Mesothelial cell of epicardium (in vitro differentiated cells): ENCODE measurements at places on chromosomes 12 and 14. TPM values are rescaled to one million over a fixed set of nuclear protein-coding genes. Genes with fewer than 3 reads are reported as not detected.

ABCC9 gene
- total RNA-seq, result 1.00 to 1.6 TPM (median 1.4 TPM) in 3 replicates

GRCh38 chr12:98738002-98738401, 92.9 kb downstream of the APAF1 start:
- H3K4me1 ChIP-seq, result peaks cover 18% of the 10 kb centered on the region
- H3K4me3 ChIP-seq, result no peak overlapping the region
- DNase-seq, result no peak
- peaks cover 30% of the 10 kb centered on the region for H3K27me3 ChIP-seq
- H3K27ac ChIP-seq, result no peak overlapping the region

- peaks cover 4% of the 10 kb centered on the region for H3K4me1 ChIP-seq
- H3K36me3 ChIP-seq, result no peaks in the 10 kb centered on the region
- peaks cover 27% of the 10 kb centered on the region for H3K27me3 ChIP-seq
- no peak overlapping the region for H3K27ac ChIP-seq
Observed at GRCh38 chr14:24072881-24073877, 1.8 kb downstream of the CPNE6 start.

DNA sequence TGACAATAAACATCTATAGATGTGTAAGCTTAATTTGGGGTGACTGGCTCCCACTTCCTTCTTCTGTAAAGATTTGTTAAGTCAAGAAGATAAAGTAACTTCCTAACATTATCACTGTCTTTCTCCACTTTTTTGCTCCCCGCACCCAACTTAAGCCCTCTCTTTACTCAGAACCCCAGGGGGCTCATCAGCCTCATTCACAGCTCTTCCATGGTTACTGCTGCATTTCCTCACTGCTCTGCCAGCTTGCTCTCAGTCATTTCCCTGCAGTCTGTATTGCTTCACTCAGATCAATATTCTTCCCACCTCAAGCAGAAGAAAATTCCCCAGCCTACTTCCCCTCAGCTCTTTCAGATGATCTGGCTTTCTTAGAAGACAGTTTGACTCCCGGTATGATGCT, 102.0 kb downstream of the PIK3C2G start:
- peaks cover 2% of the 10 kb centered on the region for H3K36me3 ChIP-seq
- no peak overlapping the region for H3K27ac ChIP-seq
- no peaks in the 10 kb centered on the region for H3K27me3 ChIP-seq
- no peak overlapping the region for H3K4me3 ChIP-seq
- DNase-seq, result no peak

- H3K4me3 ChIP-seq, result no peak overlapping the region
- no peaks in the 10 kb centered on the region for H3K27me3 ChIP-seq
- no peaks in the 10 kb centered on the region for H3K36me3 ChIP-seq
- no peak for DNase-seq
- H3K27ac ChIP-seq, result peak overlapping the region; percentile 87
- peaks cover 29% of the 10 kb centered on the region for H3K4me1 ChIP-seq
Observed at GRCh38 chr12:27462151-27462694, 15.7 kb downstream of the SMCO2 start.

DNA sequence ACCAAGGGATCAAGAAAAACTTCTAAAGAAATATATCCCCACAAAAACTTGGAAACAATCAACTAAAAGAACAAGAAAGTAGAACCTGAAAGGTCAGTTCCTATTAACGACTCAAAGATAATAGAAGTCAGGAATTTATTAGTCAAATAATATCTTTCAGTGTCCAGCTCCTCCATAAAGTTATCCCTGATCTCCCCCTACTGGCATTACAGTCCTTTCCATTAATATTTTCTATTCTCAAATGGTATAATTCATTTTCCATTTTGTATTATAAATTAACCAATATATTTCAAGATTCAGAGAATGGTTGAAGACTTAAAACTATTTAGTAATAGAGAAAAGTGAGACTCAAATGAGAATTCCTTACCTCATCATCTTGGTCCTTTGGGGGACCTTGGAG, 11.6 kb upstream of the SUPT16H start:
- no peak overlapping the region for H3K27ac ChIP-seq
- no peaks in the 10 kb centered on the region for H3K4me1 ChIP-seq
- no peak for DNase-seq
- no peaks in the 10 kb centered on the region for H3K27me3 ChIP-seq
- H3K36me3 ChIP-seq, result peaks cover 68% of the 10 kb centered on the region

GRCh38 chr14:35808076-35808637, 938 bp downstream of the RALGAPA1 start:
- H3K27me3 ChIP-seq, result no peaks in the 10 kb centered on the region
- no peaks in the 10 kb centered on the region for H3K36me3 ChIP-seq
- no peak for DNase-seq
- H3K4me1 ChIP-seq, result peaks cover 20% of the 10 kb centered on the region
- H3K27ac ChIP-seq, result peak overlapping the region; percentile 99

- H3K27ac ChIP-seq, result no peak overlapping the region
- peaks cover 56% of the 10 kb centered on the region for H3K36me3 ChIP-seq
- H3K4me3 ChIP-seq, result no peak overlapping the region
- no peaks in the 10 kb centered on the region for H3K4me1 ChIP-seq
Observed at GRCh38 chr12:110149086-110149660, 25.0 kb downstream of the IFT81 start.

- H3K27ac ChIP-seq, result no peak overlapping the region
- H3K4me1 ChIP-seq, result peaks cover 1% of the 10 kb centered on the region
- H3K36me3 ChIP-seq, result peaks cover 5% of the 10 kb centered on the region
Observed at GRCh38 chr14:80537626-80538025, 326.3 kb upstream of the DIO2 start.

GRCh38 chr14:56892959-56893358, 82.7 kb upstream of the OTX2 start:
- H3K27ac ChIP-seq, result no peak overlapping the region
- no peak overlapping the region for H3K4me3 ChIP-seq
- H3K4me1 ChIP-seq, result peaks cover 8% of the 10 kb centered on the region
- no peak for DNase-seq

DNA sequence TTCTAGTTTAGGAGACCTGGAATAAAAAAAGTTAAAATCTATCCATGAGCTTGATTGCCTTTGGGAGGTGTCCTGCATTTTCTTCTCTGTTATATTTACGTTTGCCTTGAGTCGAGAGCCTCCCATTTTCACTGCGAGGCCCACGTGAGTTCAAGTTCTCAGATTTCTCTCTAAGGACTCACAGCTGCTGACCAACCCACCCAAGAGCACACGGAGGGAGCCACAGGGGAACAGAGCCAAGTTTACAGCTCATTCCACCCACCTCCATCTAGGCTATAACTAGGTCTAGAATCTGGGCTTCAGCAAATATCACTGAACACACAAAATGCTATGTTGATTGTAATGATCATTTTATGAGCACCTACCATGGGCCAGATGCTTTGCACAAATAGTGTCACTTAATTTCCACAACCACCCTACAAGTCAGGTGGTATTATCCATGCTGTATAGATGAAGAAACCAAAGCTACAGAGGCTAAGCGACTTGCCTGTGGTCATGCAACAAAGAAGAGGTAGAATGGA, 16.7 kb downstream of the ALDH1L2 start:
- no peak overlapping the region for H3K4me3 ChIP-seq
- H3K27me3 ChIP-seq, result no peaks in the 10 kb centered on the region
- peaks cover 2% of the 10 kb centered on the region for H3K4me1 ChIP-seq
- no peaks in the 10 kb centered on the region for H3K36me3 ChIP-seq

DNA sequence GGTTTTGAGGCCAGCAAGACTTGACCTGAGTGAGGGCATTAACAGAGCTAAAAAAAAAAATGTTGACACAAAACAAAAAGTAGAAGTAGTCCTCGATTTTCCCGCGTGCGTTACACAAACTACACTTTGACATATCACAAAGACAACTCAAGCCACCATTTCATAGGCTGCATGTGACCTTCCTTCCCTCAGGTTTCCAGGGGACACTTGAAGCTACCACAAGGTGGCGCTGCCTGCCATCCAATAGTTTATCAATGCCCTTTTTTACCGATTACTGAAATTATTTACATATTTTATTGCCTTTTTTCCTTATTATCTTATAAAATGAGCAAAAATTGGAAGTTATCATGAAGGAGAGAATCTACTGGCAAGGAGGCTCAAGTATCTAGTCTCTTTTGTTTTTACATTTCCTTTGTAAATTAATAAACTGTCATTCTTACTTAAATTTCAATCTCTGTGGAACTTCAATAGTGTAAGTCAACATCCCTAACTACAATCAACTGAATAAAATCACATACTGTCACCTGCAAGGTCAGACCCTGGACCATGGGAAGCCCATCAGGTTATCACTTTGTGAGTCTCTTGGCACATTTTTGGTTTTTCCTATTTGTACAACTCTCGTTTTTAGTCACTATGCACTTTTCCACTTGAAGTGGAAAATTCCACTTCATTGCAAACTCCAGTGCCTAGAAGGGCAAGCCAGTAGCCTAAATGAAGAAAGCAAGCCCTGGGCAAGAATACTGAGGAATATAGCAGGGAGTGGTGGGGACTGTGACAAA, 84.6 kb upstream of the CPSF6 start:
- no peaks in the 10 kb centered on the region for H3K36me3 ChIP-seq
- peaks cover 4% of the 10 kb centered on the region for H3K4me1 ChIP-seq
- H3K27ac ChIP-seq, result no peak overlapping the region
- H3K27me3 ChIP-seq, result no peaks in the 10 kb centered on the region

GRCh38 chr14:100585448-100586152, 1.6 kb downstream of the BEGAIN start:
- DNase-seq, result no peak
- no peaks in the 10 kb centered on the region for H3K36me3 ChIP-seq
- H3K4me3 ChIP-seq, result peak overlapping the region; percentile 69
- peaks cover 1% of the 10 kb centered on the region for H3K4me1 ChIP-seq
- no peak overlapping the region for H3K27ac ChIP-seq
- peaks cover 61% of the 10 kb centered on the region for H3K27me3 ChIP-seq

- peak overlapping the region; percentile 95 for H3K27ac ChIP-seq
- H3K27me3 ChIP-seq, result no peaks in the 10 kb centered on the region
- no peaks in the 10 kb centered on the region for H3K36me3 ChIP-seq
- H3K4me1 ChIP-seq, result peaks cover 48% of the 10 kb centered on the region
Observed at GRCh38 chr14:73771848-73772638, 57.9 kb upstream of the PNMA1 start.

DNA sequence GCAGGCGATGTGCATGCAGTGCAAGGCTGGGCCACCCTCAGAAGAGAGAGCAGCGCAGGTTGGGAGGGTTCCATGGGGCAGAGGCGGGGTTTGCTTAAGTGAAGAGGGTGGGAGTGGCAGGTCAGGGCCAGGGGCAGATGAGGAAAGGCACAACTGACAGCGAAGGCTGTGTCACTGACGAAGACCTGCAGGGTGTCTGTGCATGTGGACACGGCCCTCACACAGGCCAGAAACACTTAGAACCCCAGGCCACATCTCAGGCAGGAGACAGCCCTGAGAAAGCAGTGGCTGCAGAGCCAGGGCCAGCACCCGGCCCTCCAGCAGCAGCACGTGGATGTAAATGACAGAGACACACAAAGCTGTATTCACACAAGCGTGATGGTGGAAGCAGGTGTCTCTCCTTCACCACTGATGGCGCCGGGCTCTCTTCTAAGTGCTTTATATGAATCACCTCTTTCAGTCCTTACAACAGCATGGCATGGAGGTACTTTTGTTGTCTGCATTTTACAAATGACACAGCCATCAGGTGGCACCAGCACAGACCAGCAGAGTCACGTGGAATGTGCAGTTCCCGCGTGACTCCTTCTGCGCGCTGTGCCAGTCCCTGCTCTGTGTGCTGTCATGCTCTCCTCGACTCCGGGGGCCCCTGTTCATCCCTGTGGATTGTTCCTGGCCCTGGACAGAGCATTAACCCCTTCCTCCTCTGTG, 54.6 kb downstream of the TSPAN11 start:
- no peak overlapping the region for H3K27ac ChIP-seq
- no peaks in the 10 kb centered on the region for H3K36me3 ChIP-seq
- no peak for DNase-seq
- H3K4me3 ChIP-seq, result no peak overlapping the region

DNA sequence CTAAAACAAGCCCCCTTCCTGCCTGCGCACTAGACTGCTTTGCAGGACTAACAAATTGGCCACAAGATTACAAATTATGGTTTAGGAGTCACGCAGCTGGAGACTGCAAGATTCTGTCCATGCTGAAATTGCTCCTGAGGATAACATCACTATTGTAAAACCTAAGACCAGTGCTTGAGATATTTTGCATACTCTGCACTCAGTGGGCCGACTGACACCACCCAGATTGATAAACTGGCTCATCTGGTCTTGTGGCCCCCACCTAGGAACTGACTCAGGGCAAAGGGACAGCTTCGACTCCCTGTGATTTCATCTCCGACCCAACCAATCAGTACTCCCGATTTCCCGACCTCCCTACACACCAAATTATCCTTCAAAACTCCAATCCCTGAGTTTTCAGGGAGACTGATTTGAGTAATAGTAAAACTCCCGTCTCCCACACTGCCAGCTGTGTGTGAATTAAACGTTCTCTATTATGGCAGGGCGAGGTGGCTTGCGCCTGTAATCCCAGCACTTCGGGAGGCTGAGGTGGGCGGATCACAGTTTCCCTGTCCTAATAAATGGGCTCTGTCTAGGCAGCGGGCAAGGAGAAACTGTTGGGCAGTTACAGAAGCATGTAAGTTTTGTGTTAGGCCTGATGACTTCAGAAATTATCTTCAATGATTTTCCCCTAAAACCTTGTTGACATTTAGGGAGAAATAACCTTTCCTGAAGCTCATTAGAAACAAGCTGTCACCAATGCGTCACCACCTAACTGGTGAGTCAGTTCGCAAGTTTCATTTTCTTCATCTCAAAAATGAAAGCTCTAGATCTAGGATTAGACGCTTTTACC, 5.3 kb upstream of the UBC start:
- H3K4me3 ChIP-seq, result peak overlapping the region; percentile 65
- no peaks in the 10 kb centered on the region for H3K27me3 ChIP-seq
- peak overlapping the region; percentile 94 for H3K27ac ChIP-seq
- H3K4me1 ChIP-seq, result peaks cover 73% of the 10 kb centered on the region
- H3K36me3 ChIP-seq, result no peaks in the 10 kb centered on the region

DNA sequence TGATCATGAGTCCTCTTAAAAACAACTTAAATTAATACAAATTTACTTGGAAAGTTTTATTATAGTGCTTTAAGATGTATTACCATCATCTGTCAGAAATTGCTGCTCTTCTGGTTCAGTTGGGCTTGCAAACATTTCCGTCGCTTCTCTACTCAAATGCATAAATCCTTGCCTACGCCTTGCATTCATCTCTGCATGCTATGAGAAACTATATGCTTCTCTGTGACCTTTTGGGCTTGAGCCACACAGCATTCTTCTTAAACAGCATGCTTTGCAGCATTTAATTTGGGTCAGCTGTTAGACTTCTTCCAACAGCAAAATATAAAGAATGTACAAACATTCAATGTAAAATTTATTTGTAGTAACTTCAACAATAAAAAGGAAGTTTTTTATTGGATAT, 305.7 kb upstream of the FLRT2 start:
- DNase-seq, result no peak
- no peak overlapping the region for H3K4me3 ChIP-seq
- no peak overlapping the region for H3K27ac ChIP-seq
